ENCODE measurements at places on chromosomes 4 and X.

GRCh38 chr4:37132351-37132974 is 112.1 kb upstream of the NWD2 start:
- no peak for DNase-seq

GRCh38 chr4:98374643-98375042 is 113.5 kb downstream of the RAP1GDS1 start:
- no peak for DNase-seq

- no peak for DNase-seq
These were observed 72.5 kb upstream of the KCNIP4 start for GRCh38 chr4:22021106-22021505.

DNA sequence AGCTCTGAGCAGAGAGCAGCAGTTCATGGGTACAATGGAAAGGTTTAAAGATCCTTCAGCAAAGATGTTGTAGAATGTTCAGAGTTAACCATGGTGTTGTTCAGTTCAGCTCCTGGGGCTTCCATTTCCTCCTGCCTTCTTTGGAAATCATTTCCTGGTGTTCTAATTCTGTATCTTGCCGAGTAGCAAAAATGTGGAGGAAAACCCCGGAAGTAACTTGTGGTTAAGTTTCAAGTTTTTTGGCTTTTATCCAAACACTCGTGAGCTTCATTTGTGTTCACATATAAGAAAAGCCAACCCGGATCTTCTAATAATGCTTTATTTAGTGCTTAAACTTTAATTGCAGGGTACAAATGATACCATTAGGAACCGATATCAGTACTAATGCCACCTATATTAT is 33.6 kb upstream of the ARX start:
- DNase-seq = no peak

DNA sequence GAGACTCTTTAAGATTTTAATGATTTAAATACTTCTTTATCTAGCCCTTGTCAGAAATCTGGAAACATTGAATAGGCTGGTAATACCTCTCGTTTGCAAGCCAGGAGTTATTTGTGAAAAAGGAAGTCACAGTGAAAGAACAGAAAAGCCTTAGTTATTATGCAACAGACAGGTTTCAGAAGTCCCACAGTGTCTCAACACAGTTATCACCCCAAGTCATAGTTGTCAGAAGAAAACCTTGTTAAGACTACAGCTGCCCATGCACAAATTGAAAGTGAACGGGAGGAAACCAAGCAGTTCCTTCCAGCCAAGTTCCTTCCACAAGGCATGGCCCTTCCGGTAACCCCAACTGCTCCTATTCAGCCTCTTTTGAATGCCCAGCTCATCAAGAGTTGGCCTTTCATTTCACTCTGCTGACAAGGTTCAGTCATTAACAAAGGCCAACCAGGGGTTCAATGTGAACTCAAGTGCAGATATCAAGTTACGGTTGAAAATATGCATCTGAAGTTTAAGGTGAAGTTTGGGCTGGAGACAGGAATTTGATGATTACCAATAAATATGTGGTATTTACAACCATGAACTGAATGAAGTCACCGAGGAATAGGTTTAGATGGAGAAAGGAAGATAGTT is 15.6 kb downstream of the ALPK1 start:
- no peak for DNase-seq

DNA sequence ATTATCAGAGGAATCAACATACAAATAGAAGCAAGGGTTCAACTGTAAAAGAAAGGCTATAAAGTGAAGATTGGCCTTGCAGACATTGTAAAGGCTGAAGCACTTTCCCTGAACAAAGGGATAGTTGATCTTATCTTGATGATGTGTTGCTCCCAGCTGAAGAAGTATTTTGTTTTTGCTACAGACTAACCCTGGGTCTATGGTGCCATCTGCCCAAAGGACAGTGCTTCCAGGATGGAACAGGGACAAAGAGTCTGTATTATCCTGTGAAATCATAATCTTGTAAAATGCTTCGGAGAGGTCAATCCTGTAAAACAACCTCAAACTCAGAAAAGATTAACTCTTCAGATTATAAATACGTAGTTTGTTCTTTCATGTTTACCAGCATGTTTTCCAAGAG is 251.7 kb upstream of the ANKRD50 start:
- no peak for DNase-seq

GRCh38 chrX:129833153-129833990 is 10.3 kb downstream of the ZDHHC9 start:
- no peak for DNase-seq

GRCh38 chr4:166658585-166658984 is 575.7 kb downstream of the SPOCK3 start:
- no peak for DNase-seq

DNA sequence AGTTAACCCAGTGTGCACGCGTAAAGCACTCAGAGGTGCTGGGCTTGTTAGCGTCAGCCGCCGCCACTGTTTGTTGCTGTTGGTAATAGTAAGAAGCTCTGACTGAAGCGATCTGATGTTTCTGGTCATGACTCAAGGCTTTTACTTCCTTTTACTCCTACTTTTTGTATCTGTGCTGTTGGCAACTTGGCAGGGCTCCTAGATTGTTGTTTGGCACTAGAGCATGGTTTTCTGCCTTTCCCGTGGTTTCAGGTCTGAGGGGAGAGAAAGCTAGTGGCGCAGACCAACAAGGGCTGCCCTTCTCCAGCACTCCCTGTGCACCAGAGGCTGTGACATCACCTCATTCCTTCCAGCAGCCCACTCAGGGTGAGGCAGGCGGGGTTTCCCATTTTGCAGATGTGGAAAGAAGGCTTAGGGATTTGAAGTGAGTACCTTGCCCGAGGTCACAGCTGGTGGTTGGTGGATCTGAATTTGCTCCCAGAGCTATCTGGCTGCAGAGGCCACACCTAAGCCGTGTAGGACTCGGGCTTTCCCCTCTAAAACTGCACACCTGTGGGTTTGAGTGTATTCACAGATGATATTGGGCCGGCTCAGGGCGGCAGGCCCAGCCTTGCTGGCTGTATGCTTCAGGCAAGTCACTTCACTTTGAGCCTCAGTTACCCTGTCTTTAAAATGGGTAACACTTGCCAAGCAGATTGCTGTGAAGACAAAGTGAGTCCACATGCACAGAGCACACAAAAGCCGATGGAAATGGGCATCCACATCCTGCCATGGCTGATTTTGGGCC is 51.2 kb upstream of the TADA2B start:
- DNase-seq = no peak

DNA sequence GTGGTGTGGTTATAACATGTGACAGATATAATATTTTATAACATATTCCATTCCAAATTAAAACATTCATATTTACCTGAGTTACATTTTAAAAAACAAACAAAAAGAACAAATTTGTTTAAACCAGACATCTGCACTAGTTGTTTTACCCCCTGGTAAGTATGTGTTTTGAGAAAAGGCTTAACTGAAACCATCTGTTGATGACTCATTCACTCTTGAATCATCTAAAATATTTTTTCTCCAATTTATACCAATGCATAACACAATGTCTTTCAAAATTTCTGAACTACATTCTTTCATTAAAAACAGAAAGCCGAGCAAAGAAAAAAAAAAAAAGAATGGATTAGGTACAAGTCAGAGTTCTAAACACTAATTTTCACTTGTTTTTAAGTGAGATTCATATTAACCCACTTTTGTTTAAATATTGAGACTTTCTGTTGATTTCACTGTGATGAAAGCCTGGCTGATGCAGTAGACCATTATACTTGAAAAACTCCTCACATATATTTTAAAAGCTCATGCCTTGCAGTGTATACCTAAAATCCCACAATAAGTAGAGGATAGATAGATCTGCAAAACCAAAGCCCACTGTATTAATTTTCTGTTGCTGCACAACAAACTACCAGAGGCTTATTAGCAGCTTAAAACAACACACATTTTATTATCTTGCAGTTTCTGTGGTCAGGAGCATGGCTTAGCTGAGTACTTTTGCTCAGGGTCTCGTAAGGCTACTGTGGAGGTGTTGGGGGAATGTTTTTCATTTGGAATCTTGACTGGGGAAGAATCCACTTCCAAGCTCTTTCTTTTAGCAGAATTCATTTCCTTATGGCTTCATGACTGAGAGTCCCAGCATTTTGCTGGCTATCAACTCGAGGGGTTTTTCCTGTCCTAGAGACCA is 221.5 kb downstream of the PCDH18 start:
- DNase-seq = no peak

DNA sequence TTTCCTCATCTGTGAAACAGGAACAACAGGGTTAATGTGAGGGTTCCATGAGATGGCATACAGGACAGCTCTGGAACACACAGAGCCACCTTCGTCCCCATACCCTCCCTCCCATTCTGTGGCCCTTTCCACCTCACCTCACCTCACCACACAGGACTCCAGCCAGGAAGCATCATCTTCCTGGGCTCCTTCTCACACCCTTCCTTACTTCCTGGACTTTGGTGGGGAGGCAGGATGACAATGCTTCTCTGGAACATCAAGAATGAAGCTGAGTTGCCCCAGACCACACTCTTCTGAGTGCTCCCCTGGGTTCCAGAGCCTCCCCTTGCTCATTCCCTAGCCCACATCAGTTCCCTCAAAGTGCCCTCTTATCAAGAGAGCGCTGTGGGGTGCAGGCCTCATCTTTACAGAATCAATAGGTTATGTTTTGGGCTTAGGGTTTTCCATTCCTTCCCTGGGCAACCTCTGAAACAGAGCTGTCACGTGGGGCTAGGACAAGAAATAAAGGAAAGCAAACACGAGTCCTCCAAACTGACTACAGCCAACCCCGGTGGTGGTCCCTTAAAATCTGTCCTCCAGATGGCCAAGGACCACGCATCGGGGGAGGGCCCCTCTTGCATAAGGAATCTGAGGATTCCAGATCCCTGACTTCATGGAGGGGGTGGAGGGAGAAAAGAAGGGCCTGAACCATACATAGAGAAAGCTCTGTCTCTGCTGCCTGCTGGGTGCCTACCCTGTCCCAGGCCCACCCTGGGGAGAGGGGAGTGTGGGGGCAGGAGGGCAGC is 74.4 kb upstream of the ATP6AP2 start:
- no peak for DNase-seq

GRCh38 chr4:31545330-31545729 is 825.2 kb downstream of the PCDH7 start:
- no peak for DNase-seq

GRCh38 chr4:138669479-138670315 is 345.9 kb upstream of the NOCT start:
- DNase-seq = no peak

GRCh38 chrX:71919431-71919830 is 8.8 kb downstream of the NHSL2 start:
- no peak for DNase-seq

DNA sequence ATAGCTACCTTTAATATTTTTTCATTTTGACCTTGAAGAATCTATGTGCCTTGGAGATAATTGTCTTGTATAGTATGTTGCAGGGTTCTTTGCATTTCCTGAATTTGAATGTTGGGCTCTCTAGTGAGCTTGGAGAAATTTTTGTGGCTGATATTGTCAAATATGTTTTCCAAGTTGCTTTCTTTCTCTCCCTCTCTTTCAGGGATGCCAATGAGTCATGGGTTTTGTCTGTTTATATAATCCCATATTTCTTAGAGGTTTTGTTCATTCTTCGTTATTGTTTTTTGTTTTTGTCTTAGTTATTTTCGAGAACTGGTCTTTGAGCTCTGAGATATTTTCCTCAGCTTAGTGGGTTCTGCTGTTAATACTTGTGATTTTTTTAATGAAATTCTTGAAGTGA is 20.7 kb downstream of the RAB40AL start:
- DNase-seq = no peak

DNA sequence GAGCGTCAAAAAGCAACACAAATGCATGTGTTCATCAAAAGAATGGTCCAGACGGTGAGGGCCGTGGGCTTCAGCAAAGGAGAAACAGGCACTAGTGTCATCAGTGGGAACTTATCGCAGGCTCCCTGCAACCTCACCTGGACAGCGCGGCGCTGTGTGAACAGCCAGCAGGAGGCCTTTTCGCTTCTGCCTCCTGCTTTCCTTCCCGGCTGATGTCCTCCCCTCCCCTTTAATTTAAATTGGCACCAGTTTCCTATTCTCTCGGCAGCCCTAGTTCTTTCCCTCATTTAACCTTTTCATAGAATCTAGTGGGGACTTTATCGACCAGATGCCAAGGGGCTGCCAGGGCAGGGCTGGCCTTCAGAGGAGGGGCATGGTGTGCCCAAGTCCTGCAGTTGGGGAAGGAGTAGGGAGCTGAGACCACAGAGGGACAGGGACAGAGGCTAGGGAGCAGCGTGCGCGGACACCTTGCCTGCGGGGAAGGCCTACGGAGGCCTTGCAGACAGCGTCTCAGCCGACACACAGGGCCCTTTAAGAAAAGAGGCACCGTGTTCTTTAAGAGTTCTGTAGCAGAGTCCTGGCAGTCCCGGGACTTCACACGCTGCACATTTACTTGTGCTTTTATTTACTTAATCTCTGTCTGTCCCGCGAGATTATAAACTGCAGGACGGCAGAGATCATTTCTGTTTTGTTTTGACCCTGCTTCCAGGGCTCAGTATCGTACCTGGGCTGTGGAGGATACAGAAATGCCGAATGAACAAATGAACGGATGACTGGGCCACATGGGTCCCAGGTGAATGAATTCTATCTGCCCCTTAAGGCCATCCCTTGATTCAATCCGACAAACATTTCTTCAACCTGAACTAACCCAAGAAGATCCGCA is 8.4 kb upstream of the SORBS2 start:
- no peak for DNase-seq

GRCh38 chr4:30867427-30867826 is 147.3 kb downstream of the PCDH7 start:
- no peak for DNase-seq

DNA sequence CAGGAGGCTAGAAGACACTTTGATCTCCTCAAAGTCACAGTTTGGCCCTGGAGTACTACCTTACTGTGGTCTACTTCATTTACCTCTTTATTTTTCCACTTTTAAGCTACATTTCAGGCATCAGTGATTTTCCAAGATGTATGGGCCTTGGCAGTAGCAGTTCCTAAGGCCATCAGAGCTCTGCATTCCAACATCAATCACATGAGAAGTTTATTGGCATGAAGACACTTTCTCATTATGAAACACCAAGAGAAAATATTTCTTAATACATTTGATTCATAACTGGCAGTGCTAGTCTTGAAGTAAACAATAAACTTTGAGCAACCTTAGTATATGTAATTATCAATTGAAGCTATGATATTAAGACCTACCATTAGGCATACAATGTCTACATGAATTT is 178.1 kb downstream of the IL15 start:
- no peak for DNase-seq

DNA sequence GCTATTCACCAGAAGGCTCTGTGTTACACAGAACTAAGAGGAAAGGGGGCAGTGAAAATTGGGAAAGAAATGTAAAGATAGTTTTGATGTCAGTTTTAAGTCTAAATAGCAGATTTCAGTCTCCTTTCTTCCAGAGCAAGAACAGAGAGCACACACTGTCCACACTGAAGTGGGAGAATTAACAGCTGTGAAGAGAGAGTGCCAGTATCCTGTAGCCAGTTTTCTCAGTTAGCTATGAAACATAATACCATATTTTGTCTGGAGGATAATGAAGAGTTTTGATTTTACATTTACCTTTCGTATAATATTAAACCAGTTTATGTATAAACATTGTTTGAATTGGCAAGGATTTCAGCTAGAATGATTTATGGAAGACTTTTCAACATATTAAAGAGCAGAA is 35.1 kb downstream of the FBXO8 start:
- DNase-seq = no peak

GRCh38 chrX:10611441-10612090 is 8.8 kb downstream of the MID1 start:
- DNase-seq = no peak

- DNase-seq = no peak
These were observed 9.3 kb downstream of the ZXDA start for GRCh38 chrX:57900975-57901374.
